Right ventricle myocardium superior (tissue), 1 donor: ENCODE measurements at places on chromosomes 5 and 9.
A peak's percentile ranks its signal among the peaks of the same experiment; 100 is the strongest.

DNA sequence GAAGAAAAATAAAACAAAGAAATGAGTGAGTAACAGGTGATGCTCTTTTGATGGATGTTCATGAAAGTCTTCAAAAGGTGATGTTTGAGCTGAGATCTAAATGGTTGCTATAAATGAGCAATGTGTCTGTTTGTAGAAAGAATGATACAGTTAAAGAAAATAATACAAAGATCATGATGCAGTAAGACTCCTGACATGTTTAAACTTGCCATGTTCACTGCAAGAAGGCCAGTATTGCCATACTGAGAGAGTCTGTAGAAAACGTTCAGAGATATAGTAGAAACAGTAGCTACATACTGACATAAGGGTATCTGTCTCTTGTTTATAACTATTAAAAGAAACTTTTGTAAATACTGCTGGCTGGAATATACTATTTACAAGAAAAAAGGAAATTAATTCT is 1609.2 kb upstream of the ACO1 start:
- DNase-seq: no peak

- DNase-seq: no peak
Observed at GRCh38 chr5:136075466-136075891, 46.7 kb downstream of the TGFBI start.

DNA sequence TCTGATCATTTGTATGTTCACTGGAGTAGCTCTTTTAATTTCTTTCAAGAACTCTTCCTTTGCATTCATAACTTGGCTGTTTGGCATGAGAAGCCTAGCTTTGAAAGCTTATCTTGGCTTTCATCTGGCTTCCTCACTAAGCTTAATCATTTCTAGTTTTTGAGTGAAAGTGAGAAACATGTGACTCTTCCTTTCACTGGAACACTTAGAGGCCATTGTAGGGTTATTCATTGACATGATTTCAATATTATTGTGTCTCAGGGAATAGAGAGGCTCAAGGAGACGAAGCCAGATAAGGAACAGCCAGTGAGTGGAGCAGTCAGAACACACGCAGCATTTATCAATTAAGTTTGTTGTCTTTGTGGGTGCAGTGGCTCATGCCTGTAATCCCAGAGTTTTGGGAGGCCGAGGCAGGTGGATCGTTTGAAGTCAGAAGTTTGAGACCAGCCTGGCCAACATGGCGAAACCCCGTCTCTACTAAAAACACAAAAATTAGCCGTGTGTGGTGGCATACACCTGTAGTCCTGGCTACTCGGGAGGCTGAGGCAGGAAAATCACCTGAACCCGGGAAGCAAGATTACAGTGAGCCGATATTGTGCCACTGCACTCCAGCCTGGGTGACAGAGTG is 98.3 kb downstream of the UGCG start:
- no peak for DNase-seq

GRCh38 chr5:170363671-170364070 is 25.5 kb downstream of the KCNMB1 start:
- no peak for DNase-seq

- no peak for DNase-seq
Observed at GRCh38 chr9:94799578-94800264, 73.2 kb downstream of the AOPEP start.

DNA sequence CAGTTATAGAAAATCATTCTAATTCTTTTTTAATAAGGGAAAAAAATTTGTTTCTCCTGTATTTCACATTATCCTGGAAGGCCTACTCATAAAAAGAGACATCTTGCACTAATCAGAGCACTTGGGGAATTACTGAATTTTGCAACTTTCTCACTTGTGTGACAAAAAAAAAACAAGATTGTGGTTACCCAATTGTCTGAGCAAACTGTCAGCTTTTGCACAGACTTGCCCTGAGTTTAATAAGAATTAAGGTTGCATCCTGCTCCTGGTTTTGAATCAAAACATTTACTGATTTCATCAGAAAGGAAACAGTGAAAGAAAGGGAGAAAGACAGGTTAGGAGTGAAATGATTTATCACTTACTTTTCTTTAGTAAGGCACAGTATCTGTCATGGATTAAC is 10.6 kb upstream of the SH3RF2 start:
- DNase-seq: no peak

GRCh38 chr5:171537923-171538537 is 118.6 kb downstream of the FGF18 start:
- no peak for DNase-seq

GRCh38 chr5:6003040-6003825 is 375.1 kb downstream of the MED10 start:
- DNase-seq: no peak

DNA sequence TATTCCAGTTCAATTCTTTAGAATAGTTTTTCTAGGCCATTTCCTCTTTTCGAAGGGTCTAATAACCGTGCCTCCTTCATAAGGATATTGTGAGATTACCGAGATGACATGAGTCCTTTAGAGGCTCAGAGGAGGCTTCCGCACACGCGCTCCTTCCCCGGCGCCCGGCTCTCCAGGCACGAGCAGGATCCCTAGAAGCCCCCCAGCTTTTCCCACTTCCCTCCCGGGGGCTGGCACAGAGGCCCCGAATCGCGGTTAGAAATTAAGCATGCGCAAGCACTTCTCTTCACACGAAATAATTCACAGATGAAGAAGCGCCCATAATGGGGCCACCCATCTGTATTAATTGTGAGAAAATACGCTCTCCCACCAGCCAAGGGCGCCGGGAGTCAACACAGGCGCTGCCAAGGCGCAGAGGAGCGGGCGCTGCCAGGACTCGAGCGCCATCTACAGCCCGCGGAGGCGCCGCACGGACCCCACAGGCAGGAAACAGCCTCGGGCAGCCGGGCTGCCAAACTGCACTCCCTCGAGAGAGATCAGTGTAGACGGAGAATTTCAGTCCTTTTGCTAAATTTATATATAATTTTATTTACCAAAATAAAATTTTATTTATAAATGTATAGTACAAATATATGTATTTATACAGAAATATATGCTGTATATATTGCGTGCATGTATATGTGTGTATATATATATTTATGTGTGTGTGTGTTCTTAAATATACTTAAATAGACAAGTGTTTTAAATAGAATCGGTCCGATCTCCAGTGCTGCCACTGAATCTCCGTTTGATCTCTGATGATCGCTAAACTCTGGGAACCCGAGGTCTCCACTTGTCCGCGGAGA is 258.1 kb upstream of the NFIL3 start:
- DNase-seq: peak; percentile 86

GRCh38 chr5:155728857-155729683 is 597.9 kb upstream of the SGCD start:
- DNase-seq: peak; percentile 58

DNA sequence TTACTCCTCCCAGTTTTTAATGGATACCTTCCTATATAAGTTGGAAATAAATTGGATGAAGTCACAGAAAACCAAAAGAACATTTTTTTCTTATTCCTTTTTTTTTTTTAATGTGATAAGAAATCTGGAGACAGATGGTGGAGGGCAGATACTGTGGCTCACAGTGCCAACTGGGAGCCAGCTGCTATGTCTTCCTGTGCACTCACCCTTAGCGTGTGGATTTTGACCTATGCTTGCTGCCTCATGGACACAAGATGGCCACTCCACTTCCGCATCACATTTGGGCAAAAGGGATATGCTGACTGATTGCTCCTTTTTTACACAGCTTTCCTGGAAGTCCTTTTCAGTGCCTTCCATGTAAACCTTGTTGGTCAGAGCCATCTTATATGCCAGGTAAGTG is 342.6 kb downstream of the MAN2A1 start:
- DNase-seq: no peak

GRCh38 chr5:129362456-129362855 is 97.6 kb upstream of the ADAMTS19 start:
- no peak for DNase-seq

DNA sequence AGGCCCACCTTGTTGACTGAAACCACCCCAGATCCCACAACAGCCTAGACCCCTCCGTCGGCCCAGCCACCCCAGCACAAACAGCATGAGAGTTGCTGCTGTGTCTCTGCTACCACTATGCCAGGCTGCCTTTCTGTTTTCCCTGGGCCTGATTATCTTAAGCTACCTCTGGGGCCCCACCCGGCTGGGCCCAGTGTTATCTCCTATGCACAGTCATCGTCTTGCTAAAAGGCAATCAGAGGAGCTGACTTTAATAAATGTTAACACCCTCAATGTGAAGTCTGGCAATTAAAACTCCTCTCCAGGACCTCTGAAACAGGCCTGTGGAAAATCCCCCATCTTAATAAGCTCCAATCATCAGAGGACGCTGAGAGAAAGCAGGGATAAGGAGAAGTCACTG is 144.9 kb downstream of the FAM114A2 start:
- no peak for DNase-seq

DNA sequence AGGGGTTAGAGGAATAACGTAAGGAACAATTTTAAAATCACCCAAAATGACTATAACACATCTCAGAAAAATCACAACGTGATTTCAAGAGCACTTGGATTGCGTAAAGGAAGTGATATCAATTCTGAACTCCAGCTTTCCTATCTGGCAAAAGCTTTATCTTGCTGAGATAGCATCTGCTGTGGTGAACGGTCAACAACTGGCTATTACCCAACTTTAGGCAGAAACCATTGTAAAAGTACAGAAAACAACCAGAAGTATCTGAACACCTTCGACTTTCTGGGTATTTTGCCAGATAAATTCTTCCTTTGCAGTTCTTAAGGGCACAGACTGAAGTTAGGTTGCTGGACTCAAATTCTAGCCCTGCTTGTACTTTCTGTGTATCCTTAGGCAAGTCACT is 9.2 kb downstream of the ABLIM3 start:
- DNase-seq: no peak

GRCh38 chr9:94908011-94908563 is 181.6 kb downstream of the AOPEP start:
- no peak for DNase-seq

DNA sequence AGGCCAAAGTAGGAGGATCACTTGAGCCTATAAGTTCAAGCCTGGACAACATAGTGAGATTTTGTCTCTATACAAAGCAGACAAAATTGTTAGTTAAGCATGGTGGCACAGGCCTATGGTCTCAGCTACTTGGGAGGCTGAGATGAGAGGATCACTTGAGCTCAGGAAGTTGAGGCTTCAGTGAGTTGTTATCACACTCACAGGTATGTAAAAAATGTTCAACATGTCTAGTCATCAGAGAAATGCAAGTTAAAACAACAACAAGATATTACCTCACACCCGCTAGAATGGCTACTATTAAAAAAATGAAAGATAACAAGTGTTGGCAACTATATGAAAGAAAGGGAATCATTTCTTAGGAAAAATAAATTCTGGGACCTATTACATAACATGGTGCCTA is 341.5 kb upstream of the ST8SIA4 start:
- DNase-seq: no peak

DNA sequence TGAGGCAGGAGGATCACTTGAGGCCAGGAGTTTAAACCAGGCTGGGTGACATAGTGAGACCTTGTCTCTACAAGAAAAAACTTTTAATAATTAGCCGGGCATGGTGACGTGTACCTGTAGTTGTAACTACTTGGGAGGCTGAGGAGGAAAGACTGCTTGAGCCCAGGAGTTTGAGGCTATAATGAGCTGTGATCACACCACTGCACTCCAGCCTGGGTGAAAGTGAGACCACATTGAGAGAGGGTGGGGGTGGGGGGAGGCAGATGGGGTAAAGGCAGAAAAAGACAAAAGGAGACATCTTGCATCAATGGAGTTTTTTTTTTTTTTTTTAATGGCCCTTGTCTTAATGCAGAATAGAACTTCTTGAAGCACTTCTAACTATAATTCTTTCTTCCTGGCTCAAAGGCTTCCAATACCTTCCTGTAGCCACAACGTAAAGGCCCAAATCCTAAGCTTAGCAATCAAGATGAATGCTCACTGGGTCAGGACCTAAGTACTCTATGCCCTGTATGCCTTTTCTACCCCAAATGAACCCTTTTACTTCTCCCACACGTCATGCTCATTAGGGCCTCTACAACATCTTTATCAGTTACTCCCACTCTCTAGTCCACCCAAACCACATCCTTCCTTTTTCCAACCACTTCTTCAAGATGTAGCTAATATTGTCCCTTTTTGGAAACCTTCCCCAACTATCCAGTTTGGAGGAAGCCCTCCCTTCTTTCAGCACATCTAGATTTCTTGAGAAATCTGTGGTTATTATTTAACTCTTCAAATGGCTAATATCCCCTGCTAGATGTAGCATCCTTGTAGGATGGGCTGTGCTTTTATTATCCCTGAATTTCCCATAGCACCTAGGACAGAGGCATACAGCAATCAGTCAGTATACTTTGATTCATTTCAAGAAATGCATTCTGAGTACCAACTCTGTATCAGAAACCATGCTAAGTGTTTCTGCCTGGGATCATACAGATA is 40.8 kb downstream of the CSF2 start:
- no peak for DNase-seq

DNA sequence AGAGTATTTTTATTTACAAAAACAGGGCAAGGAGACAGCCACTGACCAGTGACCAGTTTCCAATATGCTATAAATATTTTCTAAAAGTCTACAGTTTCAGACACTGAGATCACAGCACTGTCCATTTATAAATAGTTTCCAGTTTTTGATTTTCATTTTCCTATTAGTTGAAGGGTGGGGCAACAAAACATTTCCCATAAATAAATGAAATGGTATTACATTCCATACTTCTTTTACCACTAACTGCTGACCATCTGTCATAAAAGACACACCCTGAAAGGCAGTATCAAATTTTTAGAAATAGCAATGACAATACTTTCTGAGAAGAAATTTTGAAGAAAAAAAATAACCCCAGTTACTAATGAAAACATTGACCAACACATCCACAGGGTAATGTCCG is 126.7 kb downstream of the ARSB start:
- DNase-seq: no peak

DNA sequence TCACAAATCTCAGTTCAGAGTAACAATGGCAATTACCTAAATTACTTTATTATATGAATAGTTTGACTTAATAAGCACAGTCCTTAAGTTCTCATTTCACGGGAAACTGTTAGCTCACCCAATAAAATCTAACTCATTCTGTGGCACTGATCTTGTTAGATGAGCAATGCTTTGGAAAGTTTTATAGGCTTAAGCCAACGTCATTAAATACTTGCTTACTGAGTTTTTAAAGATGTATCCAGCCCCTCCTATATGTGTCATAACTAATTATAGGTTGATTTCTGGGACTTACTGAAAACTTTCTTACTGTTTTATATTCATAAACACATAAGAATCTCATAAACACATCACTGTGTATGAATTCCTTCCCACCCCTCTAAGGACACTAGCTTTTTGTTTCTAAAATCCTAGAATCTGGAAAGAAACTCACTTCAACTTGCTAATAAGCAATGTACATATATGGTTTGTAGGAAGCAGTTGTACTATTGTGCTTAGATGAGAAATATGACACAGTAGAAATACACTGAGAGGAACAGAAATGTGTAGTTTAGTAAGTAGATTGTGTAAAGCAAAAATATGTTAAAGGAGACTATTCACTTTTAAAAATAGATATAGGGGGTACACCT is 14.1 kb upstream of the MARCOL start:
- DNase-seq: no peak
